ENCODE measurements at places on chromosomes 1 and 21.

DNA sequence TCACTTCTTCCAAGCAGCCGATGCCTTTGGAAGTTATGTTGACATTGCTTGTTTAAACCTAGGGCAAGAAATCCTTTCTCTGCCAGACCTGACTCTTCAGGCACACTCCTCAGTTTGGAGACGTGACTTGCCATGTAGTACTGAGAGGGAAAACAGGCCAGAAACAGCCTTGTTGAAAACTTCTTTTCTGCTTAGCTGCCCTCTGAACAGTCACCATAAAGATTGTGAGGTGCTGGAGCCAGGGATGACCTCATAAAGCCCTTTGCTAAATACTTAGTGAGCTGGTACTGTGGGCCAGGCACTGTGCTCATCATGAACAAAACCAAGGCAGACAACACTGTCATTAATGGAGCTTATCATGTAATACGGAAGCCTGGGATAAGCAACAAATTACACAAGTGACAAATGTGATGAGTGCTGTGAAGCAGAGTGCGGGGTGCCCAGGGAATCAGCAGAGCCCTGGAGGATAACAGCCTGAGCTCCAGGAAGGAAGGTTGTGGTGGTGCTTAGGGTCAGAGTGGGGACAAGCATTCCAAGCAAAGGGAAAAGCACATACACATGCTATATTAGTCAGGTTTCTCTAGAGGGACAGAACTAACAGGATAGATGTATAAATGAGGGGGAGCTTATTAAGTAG, 42.4 kb downstream of the MTARC1 start:
- DNase-seq: no peak

DNA sequence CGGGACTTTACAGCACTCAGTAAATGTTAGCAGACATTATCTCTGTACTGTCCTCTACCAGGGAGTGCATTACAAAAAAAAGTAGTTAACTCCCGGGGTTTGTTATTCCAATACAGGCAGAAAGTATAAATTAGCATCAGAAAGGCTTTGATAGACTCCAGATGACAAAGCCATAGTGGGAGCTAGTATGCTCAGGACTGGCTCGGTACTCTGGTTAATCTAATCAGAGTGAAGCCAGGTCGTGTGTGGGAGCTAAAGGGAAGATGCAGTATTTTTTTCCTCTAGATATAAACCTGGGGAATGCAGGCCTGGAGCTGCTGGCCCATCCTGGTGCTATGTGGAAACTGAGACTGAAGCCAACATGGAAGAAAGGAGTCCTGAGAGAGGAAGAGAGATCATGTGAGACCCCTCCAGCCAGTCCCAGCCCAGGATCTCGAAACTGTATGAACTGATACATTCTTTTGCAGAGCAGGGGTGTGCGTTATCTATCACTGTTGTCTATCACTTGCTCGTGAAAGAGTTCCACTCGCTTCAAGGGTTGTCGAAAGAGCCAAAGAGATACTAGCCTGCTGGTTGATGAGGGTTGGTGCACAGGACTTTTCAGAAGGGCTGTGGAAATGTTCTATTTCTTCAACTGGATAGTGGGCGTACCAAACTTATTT, 125.8 kb downstream of the PLPP3 start:
- no peak for DNase-seq

GRCh38 chr1:186974774-186975181, 146.0 kb downstream of the PLA2G4A start:
- DNase-seq: no peak

GRCh38 chr1:229537894-229538293, 20.6 kb downstream of the ABCB10 start:
- DNase-seq: no peak

- no peak for DNase-seq
Measured at GRCh38 chr1:155186067-155186793, 12.6 kb downstream of the TRIM46 start.

DNA sequence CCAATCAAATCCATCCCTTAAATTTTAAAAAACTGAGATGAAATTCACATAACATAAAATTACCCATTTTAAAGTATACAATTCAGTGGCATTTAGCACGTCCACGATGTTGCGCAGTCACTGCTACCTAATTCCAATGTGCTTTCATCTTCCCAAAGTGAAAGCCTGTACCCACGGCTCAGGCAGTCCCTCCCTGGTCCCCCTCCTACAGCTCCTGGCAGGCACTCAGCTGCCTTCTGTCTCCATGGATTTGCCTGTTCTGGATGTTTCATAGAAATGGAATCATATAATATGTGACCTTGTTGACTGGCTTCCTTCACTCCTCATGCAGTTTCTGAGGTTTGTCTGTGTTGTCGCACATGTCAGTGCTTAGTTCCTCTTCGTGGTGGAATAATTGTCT, 386.3 kb downstream of the CAMTA1 start:
- no peak for DNase-seq

GRCh38 chr1:230820568-230820967, 47.8 kb downstream of the C1orf198 start:
- no peak for DNase-seq

DNA sequence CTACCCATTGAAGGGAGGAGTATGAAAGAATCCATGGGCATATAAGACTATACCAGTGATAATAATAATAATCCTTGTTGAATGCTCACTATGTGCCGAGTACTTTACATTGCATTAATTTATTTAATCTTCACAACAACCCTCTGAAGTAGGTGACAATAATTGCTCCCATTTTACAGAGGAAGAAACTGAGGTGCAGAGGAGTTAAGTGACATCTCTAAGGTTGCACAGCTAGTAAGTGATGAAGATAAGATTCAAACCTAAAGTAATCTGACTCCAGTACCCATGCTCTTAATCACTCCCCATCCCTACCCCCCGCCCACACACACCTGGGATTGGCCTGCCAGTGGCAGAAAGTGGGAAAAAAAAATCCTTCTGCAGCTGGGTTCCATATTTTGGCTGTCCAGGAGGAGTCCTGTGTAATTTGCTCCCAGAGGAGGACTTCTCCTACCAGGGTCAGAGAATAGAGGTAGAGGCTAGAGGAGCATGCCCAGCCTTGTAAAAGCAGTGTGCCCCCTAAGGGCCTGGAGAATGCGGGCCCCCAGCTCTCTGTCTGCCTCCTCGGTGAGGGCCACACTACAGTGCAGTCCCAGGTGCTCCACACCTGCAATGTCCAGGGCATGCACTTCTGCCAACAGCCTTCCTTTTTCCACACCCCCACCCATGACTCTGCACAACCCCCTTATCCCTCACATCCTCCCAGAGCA, 57.8 kb downstream of the TMEM53 start:
- DNase-seq: no peak

GRCh38 chr1:109969907-109970306, 14.7 kb upstream of the AHCYL1 start:
- DNase-seq: no peak

DNA sequence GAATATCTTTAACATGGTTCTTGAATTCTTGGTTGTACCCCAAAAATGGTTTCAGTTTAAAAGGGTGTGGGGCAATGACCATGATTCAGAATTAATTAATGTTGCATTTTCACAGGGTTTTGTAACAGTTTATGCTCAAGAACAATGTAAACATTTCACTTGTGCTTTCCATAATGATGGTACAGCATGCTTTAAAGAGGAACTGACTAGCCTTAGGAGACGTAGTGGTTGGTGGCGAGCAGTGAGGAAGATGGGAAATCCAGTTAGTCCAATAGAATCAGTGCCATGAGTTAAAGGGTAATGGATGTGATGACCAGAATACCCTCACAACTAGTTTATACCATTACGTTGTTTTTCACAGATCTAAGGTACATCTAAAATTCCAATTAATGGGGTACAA, 138.0 kb downstream of the HS2ST1 start:
- DNase-seq: no peak

DNA sequence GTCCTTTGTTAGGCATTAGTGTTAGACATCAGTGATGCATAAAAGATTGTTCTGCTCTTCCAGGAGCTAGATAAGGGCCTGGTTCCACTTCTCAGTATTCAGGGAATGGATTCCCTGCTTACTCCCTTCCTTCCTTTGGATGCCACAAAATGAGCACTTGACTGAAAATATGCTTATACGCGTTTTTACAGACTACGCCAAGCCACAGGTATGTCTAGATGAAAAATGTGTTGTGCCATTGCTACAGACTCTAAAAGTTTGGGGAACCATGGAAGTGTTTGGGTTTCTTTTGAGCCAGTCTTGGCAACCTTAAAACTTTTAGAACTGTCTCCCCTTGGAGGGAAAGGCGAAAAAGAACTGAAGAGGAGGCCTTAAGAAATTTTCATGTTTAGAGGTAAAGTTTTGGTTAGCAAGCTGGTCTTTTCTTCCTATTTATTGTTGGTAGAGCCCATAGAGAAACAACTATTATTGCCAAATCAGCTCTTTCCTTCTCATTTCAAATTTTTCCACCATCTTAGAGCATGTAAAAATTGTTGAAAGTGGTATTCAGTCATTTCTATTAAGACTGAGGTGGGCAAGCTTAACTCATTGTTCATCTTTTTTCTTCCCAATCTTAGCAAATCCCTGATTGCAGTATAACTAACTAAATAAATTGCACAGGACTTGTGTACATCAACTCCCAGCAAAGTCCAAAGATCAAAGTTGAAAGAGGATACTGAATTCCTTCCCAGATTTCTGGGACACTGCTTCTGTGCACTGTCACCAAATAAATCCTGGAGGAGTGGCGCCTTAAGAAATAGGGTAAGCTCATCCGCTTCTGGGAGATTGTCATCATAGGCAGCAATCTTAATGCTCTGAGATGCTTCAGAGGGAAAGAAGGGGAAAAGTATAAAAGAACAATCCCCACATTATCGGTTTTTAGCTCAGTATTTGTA, 18.9 kb downstream of the FGGY start:
- DNase-seq: no peak

- no peak for DNase-seq
Measured at GRCh38 chr21:25326181-25326580, 281.1 kb downstream of the MRPL39 start.

GRCh38 chr1:39572379-39573096, 4.1 kb downstream of the PABPC4 start:
- no peak for DNase-seq

DNA sequence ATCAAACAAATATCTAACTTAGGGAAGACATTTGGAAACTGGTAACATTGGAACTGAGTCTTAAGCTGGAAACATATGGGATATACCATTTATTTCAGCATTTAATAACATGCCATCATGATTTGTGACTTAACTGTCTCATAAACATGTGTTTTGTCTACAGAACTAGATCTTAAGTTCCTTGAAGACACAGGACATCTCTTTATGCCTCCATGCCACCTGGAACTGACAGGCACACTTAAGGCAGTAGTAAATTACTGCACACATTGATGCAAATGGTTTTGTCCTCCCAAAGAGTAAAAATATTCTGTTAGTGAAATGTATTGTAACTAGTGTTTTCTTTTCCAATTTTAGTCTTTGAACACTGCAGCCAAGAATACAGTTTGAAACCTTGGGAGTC, 1.6 kb upstream of the EXO1 start:
- DNase-seq: no peak

DNA sequence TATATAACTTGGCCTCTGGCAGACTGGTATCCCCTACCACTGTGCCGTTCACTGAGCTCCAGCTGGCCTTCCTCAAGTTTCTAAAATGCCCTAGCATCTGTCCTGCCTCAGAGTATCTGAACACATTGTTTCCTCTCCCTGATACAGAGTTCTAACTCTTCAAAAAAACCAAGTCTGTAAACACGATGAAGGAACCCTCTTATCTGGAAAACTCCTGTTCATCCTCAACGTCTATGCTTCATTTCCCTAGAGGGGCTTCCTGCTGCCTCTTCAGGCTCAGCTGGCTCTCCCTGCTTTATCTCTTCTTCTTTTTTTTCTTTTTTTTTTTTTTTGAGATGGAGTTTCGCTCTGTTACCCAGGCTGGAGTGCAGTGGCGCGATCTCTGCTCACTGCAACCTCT, 5.6 kb downstream of the BSDC1 start:
- DNase-seq: no peak

DNA sequence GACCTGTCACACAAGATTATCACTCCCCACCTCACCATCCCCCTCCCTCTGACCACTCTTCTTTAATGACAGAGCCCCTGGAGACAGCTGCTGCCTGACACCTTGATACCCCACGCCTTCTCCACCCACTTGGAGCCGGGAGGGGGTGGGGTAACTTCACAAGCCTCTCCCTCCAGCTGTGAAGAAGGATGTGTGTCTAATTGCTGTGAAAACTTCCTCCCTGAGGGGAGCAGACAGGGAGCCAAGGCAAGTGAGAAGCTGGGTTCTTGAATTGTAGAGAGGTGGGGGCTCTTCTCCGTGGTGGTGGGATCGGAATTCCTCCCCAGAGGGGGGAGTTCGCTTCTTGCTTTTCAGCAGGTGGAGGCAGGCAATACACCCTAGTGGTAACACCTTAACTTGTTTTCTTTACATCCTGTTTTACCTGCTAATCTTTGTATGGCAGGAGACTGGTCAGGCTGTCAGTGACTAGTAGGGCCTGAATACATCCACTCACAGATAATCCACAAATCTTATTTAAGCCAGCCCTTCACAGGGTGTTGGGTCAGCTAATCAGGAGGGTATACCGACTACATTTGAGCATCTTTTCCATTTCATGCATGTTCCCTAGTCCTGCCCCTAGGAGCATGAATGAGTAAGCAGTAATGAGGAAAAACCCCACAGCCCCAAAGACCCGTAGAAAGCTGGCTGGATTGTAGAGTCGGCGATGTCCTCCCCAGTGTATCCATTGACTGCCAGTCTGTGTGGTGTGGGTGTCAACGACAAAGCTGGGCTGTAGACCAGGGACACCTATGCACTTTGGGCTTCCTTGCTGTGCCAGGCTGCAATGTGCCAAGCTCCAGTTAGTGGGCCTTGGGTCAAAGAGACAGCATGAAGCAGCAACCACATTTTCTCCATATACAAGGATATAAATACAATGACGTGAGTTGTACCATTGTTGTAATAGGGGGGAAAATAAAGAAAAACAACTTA, 57.3 kb downstream of the NFASC start:
- DNase-seq: no peak

DNA sequence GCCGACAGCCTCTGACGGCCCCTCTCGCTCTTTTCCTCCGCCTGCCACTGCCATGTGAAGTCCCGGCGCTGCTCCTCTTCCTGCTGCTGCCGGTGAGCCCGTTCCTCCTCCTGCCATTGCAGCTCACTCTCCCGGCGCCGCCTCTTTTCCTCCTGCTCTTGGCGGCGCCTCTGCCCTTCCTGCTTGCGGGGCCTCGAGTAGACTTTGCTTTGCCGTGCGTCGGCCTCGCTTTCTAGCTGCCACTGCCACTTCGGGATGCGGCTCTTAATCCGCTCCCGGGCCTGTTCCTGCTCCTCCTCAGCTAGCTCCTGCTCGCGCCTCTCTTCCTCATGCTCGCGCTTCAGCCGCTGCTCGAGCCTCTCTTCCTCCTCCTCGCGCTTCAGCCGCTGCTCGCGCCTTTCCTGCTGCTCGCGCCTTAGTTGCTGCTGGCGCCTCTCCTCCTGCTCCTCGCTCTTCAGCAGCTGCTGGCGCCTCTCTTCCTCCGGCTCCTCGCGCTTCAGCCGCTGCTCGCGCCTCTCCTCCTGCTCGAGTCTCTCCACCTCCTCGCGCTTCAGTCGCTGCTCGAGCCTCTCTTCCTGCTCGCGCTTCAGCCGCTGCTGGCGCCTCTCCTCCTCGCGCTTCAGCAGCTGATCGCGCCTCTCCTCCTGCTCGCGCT, 4.3 kb downstream of the TCHH start:
- DNase-seq: no peak

GRCh38 chr1:185843986-185844385, 109.8 kb downstream of the HMCN1 start:
- DNase-seq: no peak

- DNase-seq: no peak
Measured at GRCh38 chr21:45875881-45876280, 105.7 kb upstream of the COL6A1 start.

- no peak for DNase-seq
Measured at GRCh38 chr1:3727042-3727824, 25.0 kb upstream of the CCDC27 start.

GRCh38 chr21:18499761-18500376, 96.3 kb upstream of the TMPRSS15 start:
- DNase-seq: no peak

Data from activated T-helper 1 cell treated with Interleukin-2 at 50 U/mL for 16 hours (primary cell).